Myocyte (in vitro differentiated cells): ENCODE measurements at places on chromosomes 1 and 21. TPM values are rescaled to one million over a fixed set of nuclear protein-coding genes. Genes with fewer than 3 reads are reported as not detected.
A peak's percentile ranks its signal among the peaks of the same experiment; 100 is the strongest.

DNA sequence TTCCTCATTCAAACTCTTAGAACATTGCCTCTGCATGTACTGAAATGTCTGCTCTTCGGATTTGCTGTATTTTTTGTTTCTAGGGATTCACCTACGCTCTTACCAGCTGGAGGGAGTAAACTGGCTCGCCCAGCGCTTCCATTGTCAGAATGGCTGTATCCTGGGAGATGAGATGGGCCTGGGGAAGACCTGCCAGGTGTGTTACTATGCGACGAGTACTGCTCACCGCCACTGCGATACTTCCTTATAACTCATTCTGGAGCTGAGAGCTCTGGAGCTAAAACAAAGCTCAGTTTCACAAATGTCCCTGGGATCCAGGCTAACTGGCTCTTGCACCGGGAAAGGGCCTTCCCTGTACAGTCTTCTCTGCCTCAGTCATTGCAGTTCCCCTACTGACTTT lies 10.1 kb downstream of the CHD1L start:
- DNase-seq = no peak

- no peak for DNase-seq
Measured at GRCh38 chr1:243507001-243507671, 251.3 kb downstream of the SDCCAG8 start.

DNA sequence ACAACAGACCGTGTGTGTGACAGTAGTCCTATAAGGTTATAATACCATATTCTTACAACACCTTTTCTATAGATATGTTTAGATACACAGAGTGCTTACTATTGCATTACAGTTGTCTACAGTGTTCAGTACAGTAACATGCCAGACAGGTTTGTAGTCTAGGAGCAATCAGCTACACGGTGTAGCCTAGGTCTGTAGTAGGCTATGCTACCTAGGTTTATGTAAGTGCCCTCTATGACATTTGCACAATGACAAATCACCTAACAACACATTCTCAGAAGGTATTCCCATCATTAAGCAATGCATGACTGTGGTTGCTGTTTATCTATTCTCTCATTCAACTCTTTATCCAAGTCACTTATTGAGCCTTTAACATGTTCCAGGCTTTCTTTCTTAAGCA lies 1.8 kb upstream of the WLS start:
- DNase-seq = no peak

GRCh38 chr21:45934554-45934953 lies 47.0 kb upstream of the COL6A1 start:
- DNase-seq = no peak

DNA sequence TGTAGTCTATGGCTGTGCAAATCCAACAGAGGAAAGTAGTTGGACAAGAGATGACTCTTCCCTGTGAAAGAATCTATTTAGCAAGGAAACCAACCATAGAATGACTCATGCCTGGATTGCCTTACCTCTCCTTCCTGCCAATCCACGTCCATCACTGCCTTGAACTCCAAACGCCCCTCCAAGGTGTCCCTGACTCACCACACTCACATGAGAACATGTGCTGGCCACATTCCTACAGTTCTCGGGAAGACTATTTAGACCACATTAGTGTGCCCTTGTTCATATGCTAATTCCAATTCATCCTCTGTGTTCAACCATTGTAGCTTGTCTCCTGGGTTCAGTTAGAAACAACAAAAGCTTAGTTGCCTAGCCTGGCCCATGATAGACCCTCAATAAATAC lies 157.3 kb downstream of the SLC30A10 start:
- DNase-seq = peak; percentile 18

DNA sequence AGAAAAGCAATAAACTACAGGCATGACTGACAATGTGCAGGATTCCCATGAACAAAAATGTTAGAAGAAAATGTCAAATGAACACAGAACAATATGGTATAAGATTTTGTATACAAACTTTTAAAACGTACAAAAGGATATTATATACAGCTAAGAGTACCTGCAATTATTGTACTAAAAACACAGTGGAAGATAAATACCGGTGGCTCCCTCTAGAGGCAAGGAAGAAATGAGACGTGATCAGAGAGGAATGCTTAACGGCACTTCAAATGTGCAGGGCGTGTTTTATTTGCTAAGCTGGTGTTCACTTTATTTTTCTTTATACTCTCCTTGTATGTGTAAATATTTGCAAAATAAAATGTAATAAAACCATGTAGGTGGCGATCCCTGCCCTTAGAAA lies 191.8 kb upstream of the SAMSN1 start:
- DNase-seq = peak; percentile 16

GRCh38 chr1:53276153-53276901 lies 38.0 kb upstream of the MAGOH start:
- DNase-seq = no peak

- peak; percentile 13 for DNase-seq
Measured at GRCh38 chr1:210232511-210233215, at the start of gene SERTAD4. TSS of gene SERTAD4 (plus strand) at chr1:210232796. CDS start at chr1:210237961, 5,165 bp downstream.

GRCh38 chr21:34835526-34835925 lies 166.7 kb downstream of the CLIC6 start:
- no peak for DNase-seq

GRCh38 chr1:163870666-163871065 lies 548.9 kb downstream of the NUF2 start:
- DNase-seq = peak; percentile 40

GRCh38 chr1:204711947-204712701 lies 26.6 kb upstream of the LRRN2 start:
- DNase-seq = peak; percentile 93

- no peak for DNase-seq
Measured at GRCh38 chr1:11623702-11624101, 30.5 kb downstream of the FBXO2 start.

DNA sequence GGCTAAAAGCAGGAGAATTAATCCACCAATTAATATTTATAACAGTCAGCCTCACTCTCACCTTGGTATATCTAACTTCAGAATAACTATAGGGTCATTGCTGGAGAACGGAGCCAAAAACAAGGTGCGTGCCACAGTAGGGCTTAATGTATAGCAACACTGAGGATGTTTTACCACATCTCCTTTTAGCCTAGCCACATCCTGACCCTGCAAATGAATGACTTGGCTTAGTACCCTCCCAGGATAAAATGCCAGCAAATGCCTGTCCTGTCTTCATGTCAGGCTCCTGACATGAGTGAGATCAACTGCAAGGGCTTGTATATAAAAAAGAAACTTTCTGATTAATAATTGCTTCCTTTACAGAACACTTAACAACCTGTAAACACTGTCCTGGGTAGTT lies 2.7 kb upstream of the CDC42BPA start:
- no peak for DNase-seq

- DNase-seq = no peak
Measured at GRCh38 chr1:226643611-226644540, 95.2 kb downstream of the ITPKB start.

GRCh38 chr1:109639841-109640184 lies 16.1 kb upstream of the GSTM4 start:
- DNase-seq = no peak

DNA sequence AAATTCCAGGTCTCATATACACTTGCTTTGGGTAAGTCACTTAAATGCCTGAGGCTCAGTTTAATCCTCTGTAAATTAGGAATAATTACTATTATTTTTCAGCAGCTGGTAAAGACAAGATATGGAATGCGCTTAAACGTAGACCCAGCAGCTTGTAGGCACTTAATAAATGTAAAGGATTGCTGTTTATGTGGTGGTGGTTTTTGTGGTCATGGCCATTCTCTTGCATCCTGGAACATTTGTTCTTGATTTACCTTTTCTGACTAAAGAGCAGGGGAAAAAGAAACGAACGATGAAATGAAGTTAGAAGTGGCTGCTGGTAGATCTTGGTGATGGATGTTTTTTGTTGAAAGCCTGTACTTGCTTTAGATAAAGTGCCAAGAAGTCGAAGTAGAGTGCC lies 195.0 kb upstream of the FOXD3 start:
- no peak for DNase-seq

- no peak for DNase-seq
Measured at GRCh38 chr21:17455451-17455850, 57.4 kb upstream of the CXADR start.

DNA sequence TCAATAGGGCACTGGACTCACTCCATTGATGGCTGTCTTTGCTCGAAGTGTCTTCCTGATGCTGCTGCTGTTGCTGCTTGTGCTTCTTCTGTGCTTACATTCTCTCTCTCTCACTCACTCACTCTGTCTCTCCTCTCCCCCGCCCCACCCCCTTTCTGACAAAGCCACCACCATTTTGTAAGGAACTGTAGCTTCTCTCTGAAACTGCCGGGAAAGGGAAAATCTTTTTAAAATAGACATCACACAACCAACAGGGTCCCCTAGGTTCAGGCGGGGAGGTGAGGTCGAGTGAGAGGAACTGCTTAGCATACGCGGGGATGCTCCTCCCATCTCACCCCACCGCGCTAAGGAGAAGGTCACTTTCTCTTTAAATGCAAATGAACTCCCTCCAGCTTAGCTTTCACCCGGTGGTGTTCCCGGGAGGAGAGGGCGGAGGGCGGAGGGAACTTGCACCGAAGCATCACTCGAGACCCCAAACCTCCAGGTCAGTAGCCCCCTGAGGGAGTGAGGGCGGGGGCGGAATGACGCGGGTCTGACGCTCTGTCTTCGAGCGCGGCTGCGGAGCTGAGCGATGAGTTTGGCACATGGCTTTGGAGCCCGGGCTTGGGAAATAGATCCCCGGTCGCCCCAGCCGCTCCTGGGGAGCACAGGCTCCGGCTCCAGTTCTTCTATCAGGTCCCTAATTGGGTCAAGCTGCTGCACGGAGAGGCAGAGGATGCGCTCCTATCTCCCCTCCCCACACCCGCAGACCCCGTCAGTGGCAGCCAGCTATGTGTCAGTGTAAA lies at the start of gene CCDC28B:
TSS of gene CCDC28B (plus strand) at position 370 of the 785 bp plus-strand sequence. CDS start 1,341 bp downstream, outside the sequence.
- peak; percentile 73 for DNase-seq

- peak; percentile 58 for DNase-seq
Measured at GRCh38 chr21:36891692-36892091, 74.8 kb downstream of the HLCS start.

DNA sequence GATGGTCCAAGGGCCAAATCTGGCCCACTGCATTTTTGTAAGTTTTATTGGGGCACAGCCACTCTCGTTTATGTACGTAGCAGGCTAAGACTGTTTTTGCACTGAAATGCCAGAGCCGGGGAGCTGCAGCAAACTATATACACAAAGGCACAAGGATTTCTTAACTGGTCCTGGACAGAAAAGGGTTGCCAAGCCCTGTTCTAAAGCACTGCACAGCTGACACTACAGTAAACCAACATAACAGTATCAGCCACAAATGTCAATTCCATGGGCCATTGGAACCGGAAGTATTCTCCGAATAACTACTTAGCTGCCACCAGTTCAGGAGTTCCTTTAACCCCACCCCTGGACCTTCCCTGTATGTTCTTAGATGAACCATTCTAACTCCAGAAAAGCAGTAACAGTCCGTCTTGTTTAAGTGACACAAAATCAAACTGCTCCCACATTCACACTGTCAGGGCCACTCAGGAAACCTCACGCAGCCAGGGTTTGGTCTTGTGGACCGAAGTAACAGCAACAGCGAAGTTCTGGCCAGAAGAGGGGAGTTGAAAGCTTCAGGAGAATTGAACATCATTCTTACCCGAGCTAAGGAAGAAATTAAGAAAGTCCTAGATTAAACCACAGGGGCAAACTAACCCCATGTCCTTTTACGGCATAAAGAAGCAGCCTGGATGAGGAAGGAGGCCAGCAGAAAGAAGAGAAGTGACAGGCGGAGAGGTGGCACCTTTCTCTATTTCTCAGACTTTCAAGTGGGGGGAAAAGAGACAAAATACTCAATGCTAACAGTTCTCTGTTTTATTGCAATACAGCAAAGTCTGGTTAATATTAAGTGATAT lies 49.2 kb downstream of the COQ8A start:
- DNase-seq = no peak

- DNase-seq = no peak
Measured at GRCh38 chr1:35575416-35575958, 2.4 kb downstream of the TFAP2E start.

Gene COL24A1
- 1.3 and 1.7 TPM in 2 replicates for total RNA-seq

Gene ATP6V1G3
- total RNA-seq = not detected in 2 replicates

Gene KCNT2
- 0.62 and 1.1 TPM in 2 replicates for total RNA-seq

Gene SLC2A1
- 146 and 164 TPM in 2 replicates for total RNA-seq

Gene UBIAD1
- total RNA-seq = 12.6 and 15.6 TPM in 2 replicates

Gene SV2A
- 3.0 and 4.0 TPM in 2 replicates for total RNA-seq

Gene HUNK
- 0.05 TPM in 1 of 2 replicates, not detected in the other for total RNA-seq

Gene LENEP
- total RNA-seq = not detected in 2 replicates

Gene ZNF683
- total RNA-seq = not detected in 2 replicates
